ENCODE measurements at places on chromosomes 2 and 18.
A peak's percentile ranks its signal among the peaks of the same experiment; 100 is the strongest.

- DNase-seq: no peak
Measured at GRCh38 chr2:104888489-104889258, 34.8 kb downstream of the POU3F3 start.

- no peak for DNase-seq
Measured at GRCh38 chr2:134737671-134738070, 18.9 kb upstream of the TMEM163 start.

- DNase-seq: no peak
Measured at GRCh38 chr2:205989271-205990071, 96.5 kb downstream of the INO80D start.

- DNase-seq: no peak
Measured at GRCh38 chr2:96534701-96535181, 1.8 kb upstream of the ARID5A start.

DNA sequence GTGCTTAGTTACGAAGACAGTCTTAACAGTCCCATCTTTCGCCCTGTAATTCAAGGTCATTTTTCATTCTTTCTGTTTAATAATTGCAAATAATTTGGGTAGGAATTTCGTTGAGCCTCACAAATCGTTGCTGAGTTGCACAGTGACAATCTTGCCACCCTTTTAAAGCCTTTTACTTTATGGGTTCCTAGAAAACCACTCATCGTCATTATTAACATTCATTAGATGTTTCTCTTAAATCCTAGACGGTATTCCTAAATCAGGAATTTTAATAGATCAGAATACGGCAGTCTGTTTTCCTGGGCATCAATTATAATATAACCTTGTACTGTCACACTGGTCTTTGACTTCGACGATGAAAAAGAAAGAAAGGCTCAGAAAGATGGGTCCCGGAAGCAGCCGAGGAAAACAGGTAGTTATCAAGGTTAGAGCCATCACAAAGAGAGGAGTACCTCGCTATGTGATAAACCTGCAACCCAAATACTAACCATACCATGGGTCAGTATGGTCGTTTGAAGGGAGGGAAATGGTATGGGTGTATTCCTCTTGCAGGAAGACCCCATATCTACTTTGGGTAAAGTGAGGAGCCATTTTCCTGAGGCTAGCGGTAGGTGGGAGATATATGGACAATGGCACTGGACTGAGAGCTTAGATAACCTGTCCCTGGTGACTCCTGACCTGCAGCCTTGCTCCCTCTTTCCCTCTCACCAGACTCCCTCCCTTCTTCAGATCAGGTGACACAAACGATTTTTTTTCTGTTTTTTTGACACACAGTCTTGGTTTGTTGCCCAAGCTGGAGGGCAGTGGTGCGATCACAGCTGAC is 981 bp upstream of the SF3B1 start:
- DNase-seq: no peak

DNA sequence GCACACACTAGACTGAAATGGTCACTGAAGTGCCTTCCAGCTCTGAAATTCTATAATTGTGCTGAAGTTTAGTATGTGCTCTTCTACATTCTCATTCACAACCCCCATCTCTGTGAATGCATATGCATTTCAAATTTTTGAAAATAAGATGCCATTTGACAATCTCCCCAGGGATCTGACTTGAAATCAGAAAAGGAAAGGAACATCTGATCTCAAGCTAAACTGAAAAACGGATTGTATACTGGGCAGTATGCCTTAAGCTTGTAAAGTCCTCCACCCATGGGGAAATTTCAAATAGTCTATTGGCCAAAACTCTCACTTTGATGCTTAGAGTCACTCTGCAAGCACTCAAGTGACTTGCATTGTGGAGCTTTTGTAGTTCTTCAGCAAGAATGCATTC is 22.9 kb downstream of the FAP start:
- DNase-seq: no peak

GRCh38 chr2:27324720-27325119 is 1.8 kb upstream of the MPV17 start:
- no peak for DNase-seq

GRCh38 chr18:24053211-24053610 is 38.7 kb downstream of the TTC39C start:
- DNase-seq: no peak

DNA sequence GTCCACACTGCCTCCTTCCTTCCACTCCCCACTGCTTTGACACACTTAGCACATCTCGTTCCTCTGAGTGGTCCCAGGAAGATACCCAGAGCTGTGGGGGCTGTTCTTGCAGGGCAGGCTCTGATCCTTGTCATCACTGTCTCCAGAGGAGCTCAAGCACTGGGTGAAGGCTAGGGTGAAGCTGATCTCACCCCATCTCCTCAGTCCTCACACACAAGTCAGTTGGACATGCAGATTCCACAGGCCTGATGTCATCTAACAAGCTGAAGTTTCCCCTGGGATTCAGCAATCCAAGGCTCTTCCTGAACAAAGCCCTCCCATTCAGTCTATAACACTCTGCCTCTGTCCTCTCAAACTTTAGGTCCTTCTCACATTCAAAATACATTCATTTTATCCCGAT is 90.6 kb upstream of the RAB6C start:
- no peak for DNase-seq

DNA sequence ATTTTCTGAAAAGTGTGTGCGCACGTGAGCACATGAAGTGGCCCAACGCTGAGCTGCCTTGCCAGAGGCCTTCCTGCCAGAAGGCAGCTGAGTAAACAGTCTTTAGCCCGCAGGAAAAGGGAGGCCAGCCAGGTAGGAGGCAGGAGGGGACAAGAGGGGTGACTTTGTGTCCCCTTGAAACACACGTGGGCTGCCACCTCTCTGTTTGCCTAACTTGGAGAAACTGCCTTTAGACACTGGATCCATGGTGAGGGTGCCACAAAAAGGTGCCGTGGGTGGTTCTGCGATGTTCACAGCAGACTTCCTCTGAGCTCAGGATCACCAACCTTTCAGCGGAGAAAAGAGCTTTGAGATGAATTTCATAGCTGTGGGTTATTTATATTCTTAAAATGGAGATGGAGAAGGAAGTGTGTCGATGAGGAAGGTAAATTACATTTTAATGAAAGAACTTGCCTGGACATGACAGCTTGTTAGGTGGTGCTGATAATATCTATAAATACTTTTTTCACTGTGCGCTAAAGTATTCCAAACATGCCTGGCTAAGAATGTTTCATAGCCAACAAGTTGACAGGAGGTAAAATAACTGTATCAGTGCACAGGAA is 36.6 kb upstream of the ASB1 start:
- DNase-seq: no peak

DNA sequence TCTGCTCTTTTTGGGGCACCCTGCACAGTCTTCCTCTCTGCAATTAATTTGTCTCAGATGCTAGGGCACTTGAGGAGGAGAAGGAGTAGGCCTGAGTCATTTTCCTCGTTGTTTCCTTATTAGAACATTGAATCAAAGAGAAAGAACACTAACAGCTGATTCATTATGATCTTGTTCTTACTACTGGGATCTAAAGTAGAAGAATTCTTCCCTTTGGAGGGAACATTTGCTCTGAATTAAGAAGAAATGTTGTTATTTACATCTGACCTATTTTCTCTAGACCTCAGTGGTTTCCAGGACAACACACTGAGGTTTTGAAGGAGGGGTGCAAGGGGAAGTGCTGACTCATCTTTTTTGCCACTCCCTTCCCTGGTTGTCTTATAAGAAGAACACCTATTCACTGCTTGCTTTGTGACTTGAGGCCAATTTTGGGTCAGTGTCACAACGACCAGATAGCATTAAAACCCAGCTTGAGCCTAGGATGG is 24.3 kb upstream of the STAT1 start:
- no peak for DNase-seq

GRCh38 chr18:54228364-54228763 is 3.9 kb upstream of the MBD2 start:
- DNase-seq: no peak

DNA sequence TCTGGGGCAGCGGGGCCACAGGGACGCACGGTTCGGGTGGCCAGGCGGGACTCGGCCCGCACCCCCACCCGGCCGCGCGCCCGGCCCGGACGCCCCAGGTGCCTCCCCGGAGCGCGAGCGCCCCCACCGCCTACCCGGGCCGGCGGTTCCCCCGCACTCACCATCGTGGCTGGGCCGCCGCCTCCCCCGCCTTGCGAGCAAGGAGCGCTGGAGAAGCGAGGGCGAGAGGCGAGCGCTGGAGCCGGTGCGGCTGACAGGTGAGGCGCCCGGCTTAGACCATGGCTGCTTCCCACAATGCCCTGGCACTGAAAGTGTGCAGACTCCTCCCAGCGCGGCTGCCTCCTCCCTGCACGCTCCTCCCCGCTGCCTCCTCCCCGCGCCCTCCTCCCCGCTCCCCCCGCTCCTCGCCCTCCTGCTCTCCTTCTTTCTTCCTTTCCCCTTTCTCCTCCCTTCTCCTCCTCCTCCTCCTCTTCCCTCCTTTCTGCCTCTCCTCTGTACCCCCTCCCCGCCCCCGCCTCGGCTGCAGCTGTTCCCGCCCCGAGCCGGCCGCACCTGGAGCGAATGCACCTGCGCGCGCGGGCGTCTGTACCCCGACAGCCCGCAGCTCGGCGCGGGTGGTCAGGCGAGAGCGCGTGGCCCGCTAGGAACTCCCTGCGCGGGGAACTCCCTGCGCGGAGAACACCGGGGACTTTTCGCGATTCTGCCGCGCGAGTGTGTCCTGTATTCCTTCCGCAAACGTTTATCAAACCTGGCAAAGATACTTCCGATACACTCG is at the start of gene AP1S3:
Gene AP1S3 (minus strand): TSS at position 296 of the 775 bp plus-strand sequence. CDS start 132 bp downstream, at position 164.
- no peak for DNase-seq

DNA sequence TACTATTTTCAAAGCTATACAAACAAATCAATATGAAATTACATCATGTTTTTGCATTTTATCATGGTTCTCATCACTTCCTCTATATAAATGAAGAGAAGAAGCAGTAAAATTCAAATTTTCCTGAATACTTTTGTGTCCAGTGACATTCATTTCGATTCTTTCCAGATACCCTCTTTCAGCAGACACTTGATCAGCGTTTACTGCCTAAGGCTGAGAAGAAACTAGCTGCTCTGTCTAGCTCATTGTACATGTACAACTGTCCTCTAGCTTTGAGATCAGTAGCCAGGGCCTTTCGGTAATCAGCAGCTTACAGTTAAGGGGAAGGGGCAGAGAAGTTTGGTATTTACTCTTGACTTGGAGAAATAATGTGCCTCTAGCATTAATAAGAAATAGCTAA is 4.8 kb downstream of the VRK2 start:
- no peak for DNase-seq

- no peak for DNase-seq
Measured at GRCh38 chr2:190533175-190533967, 1.2 kb downstream of the NEMP2 start.

DNA sequence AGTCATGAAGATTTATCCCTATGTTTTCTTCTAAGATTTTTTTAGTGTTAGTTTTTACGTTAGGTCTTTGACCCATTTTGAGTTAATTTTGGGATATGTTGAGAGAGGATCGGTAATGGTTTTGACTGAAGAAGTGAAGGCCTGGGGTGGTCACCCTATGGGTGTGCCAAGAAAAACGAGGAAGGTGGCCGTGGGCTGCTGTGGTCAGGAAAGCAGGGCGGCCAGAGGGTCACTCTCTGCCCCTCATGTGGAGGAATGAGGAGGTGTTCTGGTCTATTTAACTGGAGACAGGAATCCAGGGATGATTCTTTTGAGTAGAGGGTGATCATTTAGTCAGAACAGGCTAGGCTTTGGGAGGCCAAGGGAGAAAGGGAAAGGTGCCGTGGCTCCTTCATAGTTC is 50.7 kb downstream of the MYO7B start:
- DNase-seq: no peak

DNA sequence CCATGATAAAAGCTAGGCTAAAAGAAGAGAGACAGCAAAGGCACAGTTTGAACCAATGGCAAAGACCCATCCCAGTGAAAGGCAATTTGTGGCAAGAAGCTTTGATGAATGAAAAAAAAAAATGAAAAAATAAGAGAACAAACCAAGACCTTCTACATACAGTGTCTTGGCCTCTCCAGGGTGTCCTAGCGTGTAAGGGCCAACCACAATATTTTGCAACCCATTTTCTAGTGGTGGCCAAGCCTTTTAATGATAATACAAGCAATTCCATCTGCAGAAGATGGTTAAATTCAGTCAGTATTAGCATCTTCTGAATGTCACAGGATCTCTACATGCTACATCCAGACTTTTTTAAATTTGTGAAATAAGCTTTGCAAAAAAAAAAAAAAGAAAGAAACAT is 270.4 kb downstream of the LRATD1 start:
- no peak for DNase-seq

- DNase-seq: no peak
Measured at GRCh38 chr2:65749545-65749944, 317.1 kb upstream of the SPRED2 start.

GRCh38 chr2:1598800-1599199 is 145.5 kb downstream of the PXDN start:
- DNase-seq: no peak

DNA sequence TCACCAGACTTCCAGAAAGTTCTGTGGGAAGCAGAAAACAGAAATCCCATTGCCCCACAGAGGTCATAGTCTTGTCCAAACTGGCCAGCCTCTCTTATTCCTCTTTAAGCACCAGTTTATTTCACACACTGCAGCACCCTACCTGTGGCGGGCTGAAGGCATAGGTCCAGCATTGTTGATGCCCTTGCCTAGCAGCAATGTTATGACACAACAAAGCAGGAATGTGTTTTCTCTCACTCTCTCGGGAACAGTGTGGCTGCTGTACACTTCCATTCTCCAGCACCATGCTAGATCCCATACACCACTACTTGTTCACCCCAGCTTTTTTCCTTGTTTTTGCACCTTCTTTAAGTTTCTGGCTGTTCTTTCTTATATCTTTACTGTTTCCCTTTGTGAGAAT is 181.6 kb downstream of the DNAH6 start:
- DNase-seq: no peak

- no peak for DNase-seq
Measured at GRCh38 chr2:164542581-164543021, 78.7 kb downstream of the GRB14 start.

GRCh38 chr2:156334496-156335478 is 2.3 kb upstream of the NR4A2 start:
- peak; percentile 97 for DNase-seq

- no peak for DNase-seq
Measured at GRCh38 chr18:6719910-6720683, 9.4 kb upstream of the ARHGAP28 start.

GRCh38 chr18:26532367-26533340 is 15.7 kb downstream of the KCTD1 start:
- DNase-seq: no peak

DNA sequence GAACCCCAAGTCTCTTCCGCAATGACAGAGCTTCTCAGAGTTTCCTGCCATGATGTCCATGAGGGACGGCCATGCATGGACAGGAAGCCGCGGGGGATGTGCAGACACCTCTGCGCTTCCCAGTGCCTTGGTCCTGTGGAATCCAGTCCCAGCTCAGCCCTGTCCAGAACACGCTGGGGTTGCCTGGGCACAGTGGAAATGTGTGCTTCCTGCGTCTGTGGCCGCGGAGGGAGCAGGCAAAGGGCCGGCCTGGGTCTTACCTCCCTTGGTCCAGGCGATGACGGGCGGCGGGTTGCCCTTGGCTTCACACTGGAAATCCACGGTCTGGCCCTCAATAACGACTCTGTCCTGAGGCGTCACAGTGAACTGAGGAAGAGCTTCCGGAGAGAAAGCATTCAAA is 79.6 kb downstream of the PXDN start:
- DNase-seq: no peak

GRCh38 chr2:135745545-135745944 is 3.9 kb downstream of the UBXN4 start:
- no peak for DNase-seq

All from NCI-H460 (cell line).